NCI-H460 (cell line): ENCODE measurements at places on chromosomes 16 and 17.

DNA sequence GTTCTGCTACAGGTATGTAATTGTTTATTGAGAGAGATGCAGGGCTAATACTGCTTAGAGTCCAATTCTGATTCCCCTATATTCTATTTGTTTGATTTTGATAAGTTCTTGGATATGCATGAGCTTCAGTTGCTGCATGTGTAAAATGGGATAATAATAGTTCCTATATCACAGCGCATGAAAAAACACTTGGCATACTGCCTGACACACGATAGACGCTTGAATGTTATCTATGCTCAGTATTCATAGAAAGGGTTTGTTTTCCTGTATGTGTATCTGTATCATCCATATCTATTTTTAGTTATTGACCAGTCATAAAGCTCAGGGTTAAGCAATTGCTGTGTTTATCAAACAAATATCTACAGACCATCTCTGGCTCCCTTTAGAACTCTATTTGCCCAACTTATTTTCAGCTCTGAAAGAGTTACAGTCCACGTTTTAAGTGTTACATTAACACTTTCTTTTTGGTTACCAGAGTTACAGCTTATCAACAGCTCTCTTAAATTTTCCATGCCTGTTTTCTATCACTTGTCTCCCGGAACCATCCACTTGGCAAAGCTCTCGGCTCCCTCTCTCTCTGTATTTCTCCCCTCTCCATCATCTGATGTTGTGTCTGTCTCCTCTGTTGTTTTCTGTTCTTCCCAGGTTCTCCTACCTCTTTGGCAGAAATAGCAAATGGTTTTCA, 334.8 kb downstream of the CBLN1 start:
- no peak for DNase-seq

DNA sequence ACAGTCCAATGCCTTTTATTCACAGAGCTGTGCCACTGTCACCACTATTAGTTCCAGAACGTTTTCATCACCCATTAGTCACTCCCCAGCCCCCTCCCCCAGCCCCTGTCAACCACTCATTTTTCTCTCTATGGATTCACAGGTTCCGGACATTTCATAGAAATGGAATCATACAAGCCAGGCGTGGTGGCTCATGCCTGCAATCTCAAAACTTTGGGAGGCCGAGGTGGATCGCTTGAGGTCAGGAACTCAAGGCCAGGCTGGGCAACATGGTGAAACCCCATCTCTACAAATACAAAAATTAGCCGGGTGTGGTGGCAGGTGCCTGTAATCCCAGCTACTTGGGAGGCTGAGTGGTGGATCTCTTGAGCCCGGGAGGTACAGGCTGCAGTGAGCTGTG, 759 bp upstream of the PAM16 start:
- no peak for DNase-seq

- no peak for DNase-seq
Measured at GRCh38 chr17:17750881-17751280, 69.6 kb downstream of the RAI1 start.

GRCh38 chr16:81703177-81704155, 75.6 kb upstream of the PLCG2 start:
- no peak for DNase-seq

DNA sequence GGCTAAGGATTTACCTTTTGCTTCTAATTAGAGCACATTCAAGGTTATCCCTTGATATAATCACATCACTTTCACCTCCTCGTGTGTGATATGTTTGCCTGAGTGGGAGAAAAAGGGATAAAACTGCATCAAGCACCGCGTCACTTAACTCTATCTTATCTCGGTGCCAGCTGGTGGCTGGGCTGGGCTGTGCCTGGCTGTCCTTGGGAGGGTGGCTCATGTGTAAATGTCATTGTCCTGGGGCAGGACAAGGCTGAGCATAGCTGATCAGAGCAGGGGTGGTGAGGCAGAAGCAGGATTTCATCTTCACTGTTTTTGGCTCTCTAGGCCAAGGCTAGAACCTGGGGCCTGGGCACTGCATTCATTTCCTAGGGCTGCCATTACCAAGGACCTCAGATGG, 105.3 kb downstream of the RAP1GAP2 start:
- DNase-seq: no peak

DNA sequence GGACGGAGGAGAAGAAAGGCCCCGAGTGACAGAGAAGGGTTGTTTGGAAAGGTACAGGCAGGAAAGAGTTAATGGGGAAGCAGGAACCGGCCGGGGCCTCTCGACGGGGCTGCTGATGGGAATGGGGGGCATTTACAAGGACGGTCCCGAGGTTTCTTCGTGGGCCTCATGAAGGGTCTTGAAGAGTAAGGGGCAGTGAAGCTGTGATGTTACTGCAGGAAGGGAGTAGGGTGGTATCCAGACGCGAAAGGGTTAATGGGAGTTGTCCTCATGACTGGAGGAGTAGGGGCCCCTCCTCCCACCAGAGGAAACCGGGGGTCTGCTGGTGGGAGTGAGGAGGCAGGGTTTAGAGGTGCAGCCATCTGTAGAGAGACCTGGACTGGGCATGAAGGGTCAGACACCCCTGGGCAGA, 481 bp downstream of the PDK2 start:
- DNase-seq: no peak

DNA sequence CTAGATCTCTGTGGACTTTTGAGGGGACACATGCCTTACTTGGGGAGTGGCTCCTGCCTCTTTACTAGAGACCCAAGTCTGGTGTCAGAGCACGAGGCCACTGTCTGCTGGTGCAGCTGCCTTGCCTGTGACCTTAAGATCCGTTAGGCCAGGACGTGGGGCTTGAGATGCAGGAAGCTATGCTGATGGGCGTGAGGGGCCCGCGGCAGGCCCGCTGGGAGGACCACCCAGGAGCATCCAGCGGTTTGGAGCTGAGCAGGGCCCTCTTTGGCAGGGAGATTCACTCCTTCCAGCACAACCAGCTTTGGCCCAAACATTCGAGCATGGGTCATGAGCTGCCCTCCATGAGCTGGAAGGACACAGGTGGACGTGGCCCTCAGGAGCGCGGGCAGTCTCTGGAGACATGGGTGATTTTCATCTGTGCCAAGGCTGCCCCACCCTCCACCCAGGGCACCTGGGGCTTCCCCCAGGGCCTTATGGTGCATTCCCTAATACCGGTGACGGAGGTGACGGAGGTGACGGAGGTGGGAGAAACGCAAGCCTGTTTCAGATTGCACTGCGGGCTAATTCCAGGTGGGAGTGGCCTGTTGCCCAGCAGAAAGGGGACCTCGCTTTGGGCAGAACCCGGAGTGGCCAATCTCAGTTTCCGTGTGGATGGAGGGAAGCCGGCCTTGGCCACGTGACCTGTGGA, 12.7 kb downstream of the LGALS3BP start:
- DNase-seq: no peak

DNA sequence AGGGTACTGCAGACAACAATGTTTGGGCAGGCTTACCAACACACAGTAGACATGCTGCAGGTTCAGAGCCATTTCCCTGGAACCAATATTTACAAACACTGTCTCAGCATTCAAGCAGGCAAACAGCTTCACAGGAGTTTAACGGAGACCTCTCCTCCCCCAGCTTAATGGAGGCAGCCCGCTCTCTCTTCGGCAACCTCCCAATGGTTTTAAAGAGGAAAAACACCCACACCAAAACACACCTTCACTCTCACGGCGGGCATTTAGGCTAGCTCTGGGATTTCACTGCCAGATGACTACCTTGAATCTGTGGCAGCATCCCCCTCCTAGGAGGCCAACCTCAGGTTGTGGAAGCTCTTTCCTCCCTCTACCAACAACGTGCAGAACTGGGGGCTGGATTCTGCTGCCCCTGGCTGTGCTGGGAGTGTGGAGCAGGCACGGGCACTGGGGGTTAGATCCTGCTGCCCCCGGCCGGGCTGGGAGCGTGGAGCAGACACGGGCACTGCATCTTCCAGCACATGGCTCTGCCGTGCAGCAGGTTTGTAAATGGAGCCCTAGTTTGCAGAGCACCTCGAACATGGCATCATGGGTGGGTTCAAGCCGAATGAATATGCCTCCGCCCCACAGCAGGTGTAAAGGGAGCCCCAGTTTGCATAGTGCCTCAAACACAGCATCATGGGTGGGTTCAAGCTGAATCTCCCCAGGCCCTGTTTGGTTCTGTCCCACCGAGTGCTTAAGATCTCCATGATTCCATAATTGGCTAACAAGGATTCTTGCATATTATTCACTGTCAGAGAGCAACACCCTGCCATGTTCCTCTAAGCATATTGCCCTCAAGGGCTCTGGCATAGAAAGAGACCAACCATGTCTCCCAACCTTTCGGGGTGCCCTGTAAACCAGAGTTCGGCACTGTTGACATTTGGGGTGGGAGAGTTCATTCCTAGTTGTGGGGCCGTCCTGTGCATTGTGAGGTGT, 86.4 kb downstream of the RBFOX3 start:
- DNase-seq: no peak

DNA sequence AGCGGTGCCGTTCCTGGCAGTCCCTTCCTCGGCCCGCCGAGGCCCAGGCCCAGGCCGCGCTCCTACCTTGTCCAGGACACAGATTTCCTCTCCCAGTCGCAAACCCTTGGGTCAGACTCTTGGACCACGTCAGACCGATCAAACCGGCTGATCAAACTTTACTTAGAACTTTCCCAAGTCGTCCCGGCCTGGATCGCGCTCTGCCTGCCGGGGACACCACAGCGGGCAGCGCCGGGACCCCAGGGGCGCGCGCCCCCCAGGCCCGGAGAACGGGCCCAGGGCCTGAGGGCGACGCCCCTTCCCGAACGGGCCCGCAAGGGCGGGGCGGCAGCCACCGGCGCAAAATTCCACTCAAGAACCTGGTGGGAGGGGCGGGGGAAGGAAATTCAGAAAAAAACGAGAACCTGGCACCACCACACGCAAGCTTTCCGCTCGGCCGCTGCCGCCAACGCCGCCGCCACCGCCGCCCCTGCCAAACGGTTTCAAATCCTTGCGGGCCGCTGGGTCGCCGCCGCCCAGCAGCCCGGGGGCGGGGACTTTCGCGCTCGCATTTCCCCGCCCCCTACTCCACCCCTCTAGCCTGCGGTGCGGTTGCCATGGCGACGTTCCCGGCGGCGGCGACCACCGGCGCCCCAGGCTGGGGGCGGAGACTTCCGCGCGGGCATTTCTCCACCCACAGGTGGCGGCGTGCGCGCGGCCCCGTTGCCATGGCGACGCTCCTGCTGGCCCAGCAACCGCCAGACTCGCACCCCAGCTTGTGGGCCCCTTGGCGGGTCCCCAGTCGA, at the start of gene CEP112:
Gene CEP112, minus strand, starts transcription at position 541 of the 785 bp plus-strand sequence.
- peak; percentile 30 for DNase-seq

DNA sequence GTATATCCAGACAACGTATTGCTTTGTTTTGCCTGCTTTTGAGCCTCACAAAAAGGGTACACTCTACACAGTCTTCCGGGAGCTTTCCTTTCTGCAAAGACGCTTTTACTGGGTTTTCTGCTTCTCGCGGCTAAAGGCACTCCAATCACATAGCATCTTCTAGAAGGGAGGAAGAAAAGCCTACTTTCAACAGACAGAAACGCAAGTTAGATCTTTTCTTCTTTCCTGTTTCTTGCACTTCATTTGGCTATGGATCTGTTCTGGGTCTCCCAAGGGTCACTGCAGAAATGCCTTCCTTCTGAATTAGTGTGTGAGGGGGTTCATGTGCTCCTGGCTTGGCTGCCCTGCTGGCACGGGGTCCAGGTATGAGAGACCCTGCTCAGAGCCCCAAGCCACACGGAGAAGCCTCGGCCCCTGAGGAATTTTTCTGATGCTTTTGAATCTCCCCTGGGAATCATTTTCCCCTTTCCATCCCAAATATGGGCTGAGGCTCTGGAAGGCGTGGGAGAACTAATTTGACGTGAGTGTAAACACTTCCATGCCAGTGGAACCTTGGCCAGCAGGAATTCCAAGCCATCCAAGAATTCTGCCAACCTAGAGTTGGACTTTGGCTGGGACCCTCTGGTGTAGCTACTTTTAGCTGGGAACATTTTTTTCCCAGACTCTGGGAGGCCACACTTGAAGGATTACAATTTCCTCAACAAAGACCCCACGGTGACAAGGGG, 49.6 kb upstream of the NKD1 start:
- no peak for DNase-seq

DNA sequence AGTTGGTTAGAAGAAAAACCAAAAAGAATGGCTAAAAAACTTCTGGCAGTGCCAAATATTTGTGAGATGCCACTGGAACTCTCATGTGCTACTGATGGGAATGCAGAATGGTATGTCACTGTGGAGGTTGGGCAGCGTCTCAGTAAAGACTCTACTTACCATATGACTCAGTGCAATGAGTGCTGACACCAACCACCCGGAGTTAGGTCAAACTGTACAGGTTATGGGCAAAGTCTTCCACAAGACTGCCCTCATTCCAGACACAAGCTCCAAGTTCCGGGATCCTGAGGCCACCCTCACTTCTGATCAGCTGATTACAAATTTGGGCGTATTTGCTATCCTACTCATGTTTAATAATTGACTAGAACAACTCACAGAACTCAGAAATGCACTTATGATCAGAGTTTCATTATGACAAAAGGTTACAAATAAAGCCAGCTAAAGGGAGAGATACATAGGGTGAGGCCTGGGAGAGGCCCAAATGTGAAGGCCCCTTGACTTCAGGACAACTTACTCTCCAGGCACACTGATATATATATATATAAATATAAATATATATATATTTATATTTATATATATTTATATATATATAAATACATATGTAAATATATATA, 114.9 kb downstream of the TRIM37 start:
- DNase-seq: no peak

DNA sequence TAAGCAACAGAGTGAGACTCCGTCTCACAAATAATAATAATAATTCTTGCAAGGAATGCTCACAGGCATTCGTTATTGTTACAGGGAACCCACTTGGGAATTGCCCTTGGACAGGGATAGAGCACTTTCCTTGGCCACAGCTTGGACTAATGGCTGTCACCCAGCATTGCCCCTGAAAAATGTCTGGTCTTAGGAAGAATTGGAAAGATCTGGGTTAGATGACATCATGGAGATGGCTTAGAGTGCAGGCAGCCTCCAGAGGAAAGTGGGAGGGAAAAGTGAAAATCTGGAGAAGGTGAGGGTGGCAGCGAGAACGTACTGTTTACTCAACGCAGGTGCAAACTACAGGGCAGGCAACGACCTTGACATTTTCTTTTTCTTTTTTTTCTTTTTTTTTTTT, 59.3 kb upstream of the MRTFB start:
- DNase-seq: no peak

GRCh38 chr17:6286233-6286632, 148.7 kb downstream of the AIPL1 start:
- no peak for DNase-seq

- DNase-seq: no peak
Measured at GRCh38 chr16:70660672-70661350, 14.5 kb downstream of the IL34 start.

DNA sequence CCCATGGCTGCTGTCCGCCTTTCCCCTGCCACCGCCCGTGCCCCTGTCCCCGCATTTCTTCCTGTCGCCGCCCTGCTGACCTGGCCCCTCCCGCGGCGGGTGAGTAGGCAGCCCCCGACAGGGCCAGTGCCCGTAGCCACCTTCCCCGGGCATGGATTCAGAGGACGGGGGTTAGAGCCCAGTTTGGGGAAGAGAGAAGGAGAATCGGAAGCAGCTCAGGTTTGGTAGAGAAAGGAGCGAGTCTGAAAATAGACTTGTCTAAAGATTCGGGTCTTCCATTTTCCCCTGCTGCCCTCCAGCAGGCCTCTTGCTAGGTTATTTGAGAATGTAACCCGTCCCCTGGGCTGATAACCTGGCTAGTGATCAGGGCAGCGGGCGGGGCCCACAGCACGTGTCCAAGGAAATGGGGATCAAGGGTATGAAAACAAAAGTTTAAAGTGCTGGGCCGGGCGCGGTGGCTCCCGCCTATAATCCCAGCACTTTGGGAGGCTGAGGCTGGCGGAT, 7.9 kb upstream of the CLDN9 start:
- no peak for DNase-seq

GRCh38 chr16:8863594-8864424, 5.0 kb downstream of the CARHSP1 start:
- DNase-seq: peak; percentile 16
